ENCODE measurements at places on chromosomes 11 and 22.

DNA sequence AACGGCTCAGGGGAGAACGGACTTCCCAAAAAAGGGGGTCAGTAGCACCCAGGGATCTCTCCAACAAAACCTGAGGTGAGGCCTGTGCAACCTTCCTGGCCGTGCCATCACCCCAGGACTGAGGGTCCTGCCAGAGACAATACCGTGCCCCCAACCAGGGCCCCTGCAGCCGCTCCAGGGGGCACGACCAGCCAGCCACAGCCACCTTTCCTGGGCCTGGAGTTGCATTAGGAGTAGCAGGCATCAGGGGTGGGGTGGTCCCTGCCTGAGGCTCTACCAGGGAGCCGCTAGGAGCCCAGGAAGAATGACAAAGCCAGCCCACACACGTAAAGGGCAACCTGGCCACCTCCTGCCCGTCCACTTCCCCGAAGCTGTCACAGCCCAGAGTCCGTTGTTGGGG, 137.8 kb downstream of the BRD1 start:
- no peak for DNase-seq

GRCh38 chr11:117519170-117519569, 191.5 kb downstream of the CEP164 start:
- no peak for DNase-seq

- no peak for DNase-seq
Measured at GRCh38 chr22:35905894-35906293, 122.7 kb downstream of the RBFOX2 start.

DNA sequence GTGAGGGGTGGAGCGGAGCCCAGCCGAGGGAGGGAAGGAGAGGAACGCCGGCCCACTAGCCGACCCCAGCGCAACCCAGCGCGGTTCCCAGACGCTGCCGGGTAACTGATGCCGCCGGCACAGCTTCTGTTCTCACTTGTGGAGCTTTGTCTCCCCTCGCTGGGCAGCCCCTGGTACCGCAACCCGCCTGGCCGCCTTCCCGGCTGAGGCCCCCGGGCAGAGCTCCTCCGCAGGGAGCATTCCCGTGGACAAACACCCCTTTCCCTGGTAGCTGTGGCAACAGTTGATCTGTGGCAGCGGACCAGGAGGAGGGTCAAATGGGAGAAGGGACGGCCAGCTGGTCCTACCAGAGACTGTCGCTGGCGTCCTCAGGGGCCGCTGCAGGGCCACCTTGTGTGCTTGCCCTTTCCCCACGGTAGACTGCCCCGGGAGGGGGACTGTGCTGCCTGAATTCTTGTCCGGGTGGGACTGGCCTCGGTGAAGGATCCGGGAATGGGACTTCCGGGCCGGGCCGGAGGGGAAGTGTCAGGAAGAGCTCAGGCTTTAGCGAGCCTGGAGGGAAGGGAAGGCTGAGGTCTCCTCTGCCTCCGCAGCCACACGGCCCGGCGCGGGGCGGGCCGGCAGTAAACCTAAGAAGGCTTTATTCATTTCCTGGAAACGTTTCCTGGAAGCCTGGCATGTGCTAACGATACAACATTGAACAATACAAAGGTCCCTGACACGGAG, 468.0 kb downstream of the OPCML start:
- DNase-seq, result no peak

DNA sequence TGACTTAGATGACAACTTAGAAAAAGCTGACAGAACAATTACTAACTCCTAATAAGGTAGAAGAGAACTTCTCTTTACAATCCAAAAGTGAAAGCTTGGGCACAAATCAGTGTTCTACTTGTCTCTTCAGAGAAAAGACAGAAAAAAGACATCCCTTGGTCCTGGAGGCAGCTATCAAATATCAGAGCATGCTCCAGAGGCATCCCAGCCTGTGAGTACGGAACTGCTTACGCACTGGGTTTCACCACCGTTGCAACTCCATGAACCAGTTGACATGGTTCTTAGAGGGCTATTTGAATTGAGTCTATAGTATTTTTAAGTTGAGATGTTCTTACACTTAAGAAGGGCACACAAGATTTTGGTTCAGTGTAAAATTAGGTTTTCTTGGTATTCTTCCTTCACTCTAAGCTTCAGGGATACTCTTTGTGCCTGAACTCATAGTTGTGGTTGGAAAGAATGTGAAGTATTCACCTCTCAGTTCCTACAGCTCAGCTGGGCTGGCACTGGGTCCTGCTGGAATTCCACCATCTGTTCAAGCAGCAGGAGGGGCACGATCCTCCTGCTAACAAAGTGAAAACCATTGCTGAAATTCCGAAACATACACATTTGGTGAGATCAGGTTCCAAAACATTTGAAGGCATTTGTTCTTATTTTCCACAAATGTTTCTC, 6.3 kb downstream of the AKIP1 start:
- no peak for DNase-seq

DNA sequence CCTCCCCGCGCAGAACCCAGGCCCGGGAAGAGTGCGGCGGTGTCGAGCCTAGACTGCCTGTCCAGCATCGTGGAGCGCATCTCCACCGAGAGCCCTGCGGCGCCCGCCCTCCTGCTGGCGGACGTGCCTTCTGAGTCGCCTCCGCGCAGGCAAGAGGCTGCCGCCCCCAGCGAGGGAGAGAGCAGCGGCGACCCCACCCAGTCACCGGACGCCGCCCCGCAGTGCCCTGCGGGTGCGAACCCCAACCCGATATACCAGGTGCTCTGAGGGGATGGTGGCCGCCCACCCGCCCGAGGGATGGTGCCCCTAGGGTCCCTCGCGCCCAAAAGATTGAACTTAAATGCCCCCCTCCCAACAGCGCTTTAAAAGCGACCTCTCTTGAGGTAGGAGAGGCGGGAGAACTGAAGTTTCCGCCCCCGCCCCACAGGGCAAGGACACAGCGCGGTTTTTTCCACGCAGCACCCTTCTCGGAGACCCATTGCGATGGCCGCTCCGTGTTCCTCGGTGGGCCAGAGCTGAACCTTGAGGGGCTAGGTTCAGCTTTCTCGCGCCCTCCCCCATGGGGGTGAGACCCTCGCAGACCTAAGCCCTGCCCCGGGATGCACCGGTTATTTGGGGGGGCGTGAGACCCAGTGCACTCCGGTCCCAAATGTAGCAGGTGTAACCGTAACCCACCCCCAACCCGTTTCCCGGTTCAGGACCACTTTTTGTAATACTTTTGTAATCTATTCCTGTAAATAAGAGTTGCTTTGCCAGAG, 2.0 kb downstream of the MYOD1 start:
- no peak for DNase-seq

- no peak for DNase-seq
Measured at GRCh38 chr11:14673824-14674405, 30.3 kb downstream of the PDE3B start.

DNA sequence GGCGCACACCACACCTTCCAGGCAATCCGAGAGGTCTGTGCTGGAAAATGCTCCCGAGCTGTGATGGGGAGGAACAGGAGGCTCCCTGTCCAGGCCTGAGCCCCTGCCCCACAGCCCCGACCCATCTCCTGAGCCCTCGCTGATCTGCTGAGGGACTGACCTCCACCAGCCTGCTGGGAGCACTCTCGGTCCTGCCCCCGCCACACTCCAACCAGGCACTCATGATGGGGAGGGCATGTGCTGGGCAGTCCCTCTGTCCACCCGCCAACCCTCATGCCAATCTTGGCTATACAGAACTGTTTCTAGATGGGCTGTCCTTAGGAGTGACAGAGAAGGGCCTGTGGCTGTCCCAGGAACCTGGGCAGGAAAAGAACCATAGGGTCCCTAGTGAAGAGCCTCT, 70.8 kb downstream of the TRMU start:
- DNase-seq, result no peak

GRCh38 chr11:25587496-25587895, 744.4 kb upstream of the ANO3 start:
- DNase-seq, result no peak

- DNase-seq, result no peak
Measured at GRCh38 chr11:29679996-29680395, 336.8 kb downstream of the KCNA4 start.

- no peak for DNase-seq
Measured at GRCh38 chr11:36463781-36464180, 46.3 kb downstream of the TRAF6 start.

- DNase-seq, result no peak
Measured at GRCh38 chr11:8229299-8230177, 34.1 kb downstream of the LMO1 start.

- no peak for DNase-seq
Measured at GRCh38 chr11:106399076-106399511, 321.6 kb downstream of the AASDHPPT start.

DNA sequence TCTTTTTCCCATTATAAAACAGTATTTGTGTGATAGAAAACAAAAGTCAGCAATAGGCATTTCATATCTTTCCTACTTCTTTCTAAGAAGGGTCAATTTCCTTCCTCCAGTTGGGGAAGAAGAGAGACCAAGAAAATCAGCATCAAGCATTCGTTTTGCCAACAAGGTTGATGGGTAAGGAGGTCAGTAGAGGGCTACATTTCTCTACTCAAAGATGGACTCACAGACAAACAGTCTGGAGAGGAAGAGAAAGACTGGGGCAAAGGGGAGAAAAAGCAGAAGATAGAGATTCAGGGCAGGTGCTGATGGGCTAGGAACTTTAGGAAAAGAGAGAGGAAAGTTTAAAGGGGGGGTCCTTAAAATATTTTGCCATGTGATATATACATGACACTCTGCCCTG, 8.6 kb upstream of the MTNR1B start:
- no peak for DNase-seq

- no peak for DNase-seq
Measured at GRCh38 chr22:35357883-35358621, 22.8 kb upstream of the HMOX1 start.

- DNase-seq, result no peak
Measured at GRCh38 chr11:30228323-30228884, 2.4 kb upstream of the FSHB start.

DNA sequence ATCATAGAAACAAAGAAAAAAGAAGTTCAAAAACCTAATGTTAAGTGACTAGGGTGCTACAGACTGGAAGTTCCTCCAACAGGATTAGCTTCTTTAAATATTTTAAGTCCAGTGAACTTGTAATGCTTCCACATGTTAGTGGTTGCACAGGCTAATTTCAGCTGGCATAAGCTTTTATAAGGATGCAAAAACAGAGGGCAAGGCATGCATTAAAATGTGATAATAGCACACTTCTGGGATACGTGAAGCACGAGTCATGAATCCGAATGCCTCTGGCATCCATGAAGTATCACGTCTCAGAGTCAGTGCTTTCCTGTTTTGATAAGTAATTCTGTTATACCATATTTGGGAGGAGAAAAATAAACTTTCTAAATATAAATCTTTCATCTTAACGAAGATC, 106.8 kb downstream of the DCDC1 start:
- DNase-seq, result no peak

DNA sequence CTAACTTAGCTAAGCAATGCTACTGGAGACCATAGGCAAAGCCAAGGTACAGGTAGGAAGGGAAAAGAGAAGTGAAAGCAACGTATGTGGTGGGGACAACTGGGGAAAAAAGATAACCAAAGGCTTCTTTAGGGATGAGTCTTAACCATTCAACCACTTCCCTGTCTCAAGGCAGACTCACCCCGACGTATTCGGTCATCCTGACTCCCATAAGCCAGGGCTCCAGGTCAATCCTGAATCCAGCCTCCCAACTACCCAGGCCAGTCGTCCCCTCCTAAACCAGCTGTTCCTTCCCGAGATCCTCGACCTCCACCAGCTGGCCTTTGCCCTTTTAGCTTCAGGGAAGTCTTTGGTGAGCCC, 330 bp downstream of the ACP2 start:
- DNase-seq, result no peak

DNA sequence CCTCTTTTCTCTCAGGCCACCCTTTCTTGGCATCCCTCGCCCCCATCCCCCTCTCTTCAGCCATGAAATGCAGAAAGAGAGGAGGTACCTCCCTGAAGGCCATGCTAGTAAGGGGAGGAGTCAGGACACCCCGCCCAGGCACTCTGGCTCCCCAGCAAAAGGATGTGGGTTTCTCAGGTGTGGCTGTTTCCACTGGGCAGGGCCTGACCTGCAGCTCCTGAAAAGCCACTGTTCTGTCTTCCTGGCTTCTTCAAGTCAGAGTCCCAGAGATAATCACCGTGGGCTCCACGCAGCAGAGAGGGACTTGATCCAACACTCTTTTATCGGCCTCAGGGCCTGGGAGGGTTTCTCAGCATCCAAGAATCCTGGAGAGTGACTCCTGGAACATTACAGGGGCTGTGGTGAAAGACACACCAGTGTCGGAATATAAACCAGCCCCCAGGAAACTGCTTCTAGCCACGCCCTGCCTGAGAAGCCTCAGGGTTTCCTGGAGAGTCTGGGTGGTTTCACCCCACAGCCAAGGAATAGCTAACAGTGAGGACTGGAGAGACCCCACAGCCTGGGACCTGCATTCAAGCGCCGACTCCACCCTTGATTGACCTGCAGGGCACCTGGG, 45.7 kb upstream of the TSPAN18 start:
- peak; percentile 5 for DNase-seq

GRCh38 chr11:65112546-65113360, 1.1 kb downstream of the TM7SF2 start:
- DNase-seq, result peak; percentile 57

DNA sequence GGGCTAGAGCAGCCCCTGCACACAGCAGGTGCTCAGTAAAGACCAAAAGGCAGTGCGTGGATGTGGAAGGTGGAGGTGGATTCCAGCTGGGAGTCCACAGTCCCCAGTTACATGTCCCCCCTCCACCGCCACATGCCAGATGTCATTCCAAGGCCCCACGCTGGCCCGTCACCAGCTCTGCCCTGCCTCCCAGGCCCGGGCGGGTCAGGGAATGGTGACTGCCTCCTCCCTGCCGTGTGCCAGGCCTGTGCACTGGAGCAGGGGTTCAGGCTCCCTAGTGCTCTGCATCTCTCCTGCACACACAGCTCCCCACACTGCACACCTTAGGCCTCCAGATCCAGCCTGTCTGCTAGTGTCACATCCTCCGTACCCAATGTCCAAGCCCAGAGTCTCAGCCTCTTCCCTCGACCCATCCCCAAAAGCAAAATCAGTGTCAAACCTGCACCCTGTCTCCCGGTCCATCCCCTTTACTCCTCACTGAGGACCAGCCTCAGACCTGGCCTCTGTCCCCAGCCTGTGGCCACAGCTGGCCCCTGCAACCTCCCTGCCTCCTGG, 40.2 kb upstream of the PRODH start:
- DNase-seq, result no peak

DNA sequence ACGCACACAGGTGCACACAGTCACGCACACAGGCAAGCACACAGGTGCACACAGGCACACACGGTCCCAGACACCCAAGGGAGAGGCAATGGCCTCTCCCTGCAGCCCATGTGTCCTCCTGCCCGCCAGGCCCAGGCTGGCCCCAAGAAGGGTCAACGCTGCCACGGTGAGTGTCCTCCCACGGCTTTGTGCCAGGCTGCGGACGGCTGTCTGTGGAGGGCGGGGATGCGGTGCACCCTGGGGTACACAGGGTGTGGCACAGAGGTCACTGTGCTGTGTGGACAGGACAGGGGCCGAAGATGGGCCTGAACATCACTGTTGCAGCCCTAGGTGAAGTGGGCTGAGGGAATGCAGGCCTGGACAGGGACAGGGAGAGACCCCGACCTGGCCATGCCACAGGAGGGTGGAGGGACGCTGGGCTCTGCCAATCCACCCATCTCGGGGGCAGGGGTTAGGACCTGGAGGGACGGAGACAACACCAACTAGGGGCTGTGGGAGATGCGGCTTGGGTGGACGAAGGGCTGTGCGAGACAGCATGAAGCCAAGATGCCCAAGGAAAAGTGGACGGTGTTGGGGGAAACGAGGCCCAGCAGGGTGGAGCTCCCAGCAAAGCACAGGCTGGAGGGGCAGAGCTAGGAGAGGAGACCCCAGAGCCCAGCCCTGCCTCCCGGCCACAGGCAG, 523.8 kb downstream of the BRD1 start:
- no peak for DNase-seq
